Kidney epithelial cell (primary cell): ENCODE measurements at places on chromosomes 6 and 20. TPM values are rescaled to one million over a fixed set of nuclear protein-coding genes. Genes with fewer than 3 reads are reported as not detected.

DNA sequence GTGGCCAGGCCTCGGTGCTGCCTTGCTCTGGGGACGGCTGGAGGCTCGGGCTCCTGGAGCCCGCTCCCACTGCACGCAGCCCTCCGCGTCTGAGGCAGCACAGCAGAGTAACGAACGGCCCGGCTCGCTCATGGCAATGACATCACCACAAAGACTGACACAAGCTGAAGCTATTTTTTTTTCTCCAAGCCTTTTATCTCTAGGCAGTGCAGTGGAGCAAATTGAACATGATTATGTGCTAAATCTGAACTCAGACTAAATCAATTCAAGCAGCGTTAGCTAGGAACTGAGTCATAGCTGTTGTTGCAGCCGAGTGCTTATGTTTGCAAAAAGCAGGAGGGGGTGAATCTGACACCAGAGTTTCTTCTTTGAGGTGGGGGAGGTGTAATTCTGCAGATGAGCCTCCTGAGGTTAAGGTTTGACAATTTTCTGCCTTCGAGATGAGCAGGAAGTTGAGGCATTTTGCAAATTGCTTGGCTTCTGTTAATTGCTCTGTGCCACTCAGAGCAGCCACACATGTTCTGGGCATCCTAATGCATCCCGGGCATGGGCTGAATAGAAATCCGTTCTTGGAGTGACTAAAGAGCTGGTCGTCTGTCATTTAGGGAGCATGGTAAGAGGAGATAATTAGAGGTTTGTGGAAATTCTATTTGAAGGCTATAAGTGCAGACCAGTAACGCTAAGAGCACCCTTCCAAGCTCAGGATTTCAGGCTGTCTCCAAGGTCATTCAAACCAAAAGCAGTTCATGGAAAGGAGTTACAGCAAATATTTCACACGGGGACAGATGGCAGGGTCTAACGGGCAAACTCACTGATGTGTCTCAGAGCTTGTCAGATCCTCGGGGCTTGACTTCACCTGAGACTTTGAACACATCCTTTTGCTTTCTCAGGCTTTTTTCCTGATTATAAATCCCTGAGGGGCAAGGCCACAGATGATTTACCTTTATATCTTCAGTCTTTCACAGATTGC lies 155.1 kb upstream of the ENPP5 start:
- peak; percentile 34 for DNase-seq

DNA sequence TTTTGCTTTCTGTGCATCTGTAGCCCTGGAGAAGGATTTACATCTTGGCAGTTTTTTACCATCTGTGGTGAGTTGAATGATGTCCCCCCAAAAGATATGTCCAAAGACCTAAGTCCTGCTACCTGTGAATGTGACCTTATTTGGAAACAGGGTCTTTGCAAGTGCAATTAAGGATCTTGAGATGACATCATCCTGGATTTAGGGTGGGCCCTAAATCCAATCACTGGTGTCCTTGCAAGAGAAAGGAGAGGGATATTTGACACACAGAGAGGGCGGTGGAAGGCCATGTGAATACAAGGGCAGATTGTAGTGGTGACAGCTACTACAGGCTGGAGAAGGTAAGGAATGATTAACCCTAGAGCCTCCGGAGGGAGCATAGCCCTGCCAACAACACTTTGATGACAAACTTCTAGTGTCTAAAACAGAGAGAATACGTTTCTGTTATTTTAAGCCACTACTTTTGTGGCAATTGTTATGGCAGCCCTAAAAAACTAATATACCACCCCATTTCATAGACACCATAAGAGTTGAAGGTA lies 35.1 kb downstream of the MKKS start:
- no peak for DNase-seq

GRCh38 chr6:38906582-38906981 lies 142.0 kb upstream of the GLP1R start:
- no peak for DNase-seq

DNA sequence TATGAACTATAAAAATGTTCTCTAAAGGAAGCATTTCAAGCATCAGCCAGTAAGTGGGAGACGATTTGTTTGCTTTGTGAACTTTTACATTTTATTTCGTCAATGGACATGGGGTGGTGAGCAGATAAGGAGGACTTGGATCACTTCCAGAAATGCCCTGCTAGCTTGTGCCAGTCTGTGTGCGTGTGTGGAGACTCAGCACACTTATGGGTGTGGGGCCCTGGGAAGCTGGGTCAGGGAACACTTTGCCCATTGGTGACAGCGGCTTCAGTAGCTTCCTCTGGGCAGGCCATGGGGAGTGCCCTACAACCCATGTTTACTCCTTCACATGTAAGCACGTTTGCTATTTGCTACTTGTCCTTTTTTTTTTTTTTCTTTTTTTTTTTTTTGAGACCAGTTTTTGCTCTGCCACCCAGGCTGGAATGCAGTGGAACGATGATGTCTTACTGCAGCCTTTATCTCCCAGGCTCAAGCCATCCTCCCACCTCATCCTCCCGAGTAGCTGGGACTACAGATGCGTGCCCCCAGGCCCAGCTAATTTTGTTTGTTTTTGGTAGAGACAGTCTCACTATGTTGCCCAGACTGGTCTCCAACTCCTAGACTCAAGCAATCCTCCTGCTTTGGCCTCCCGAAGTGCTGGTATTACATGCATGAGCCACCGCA lies 24.2 kb downstream of the PRDM1 start:
- no peak for DNase-seq

- DNase-seq = no peak
Measured at GRCh38 chr6:15994814-15995459, 133.9 kb upstream of the MYLIP start.

DNA sequence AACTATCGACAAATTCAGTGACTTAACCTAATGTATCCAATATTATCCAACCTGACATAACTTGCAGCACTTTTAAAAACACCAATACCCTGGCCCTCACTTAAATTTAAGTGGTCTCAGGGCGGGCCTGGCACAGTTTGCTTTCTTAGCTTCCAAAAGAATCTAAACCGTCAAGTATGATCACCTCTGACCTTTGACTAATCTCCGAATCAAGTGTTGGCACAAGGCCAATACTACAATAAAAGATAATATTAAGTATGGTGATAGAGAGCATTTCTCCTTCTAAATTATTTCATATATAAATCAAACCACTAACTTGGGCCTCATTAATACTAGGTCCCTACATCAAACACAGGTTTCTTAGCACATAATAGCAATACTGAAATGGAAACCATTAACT lies 153.0 kb downstream of the PTPRK start:
- DNase-seq = no peak

DNA sequence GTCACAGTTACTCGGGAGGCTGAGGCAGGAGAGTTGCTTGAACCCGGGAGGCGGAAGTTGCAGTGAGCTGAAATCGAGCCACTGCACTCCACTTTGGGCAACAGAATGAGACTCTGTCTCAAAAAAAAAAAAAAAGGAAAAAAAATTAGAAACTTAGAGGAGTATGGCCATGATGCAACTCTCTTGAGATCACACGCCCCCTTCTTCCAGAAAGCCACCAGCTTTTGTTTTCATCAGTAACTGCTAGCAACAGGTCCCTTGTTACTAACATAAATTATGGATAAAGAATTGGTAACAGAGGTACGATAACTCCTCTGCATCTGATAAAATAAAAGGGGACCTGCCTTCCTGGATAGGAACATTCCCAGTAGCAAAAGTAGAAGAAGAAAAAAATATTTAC lies 308.2 kb downstream of the CD83 start:
- no peak for DNase-seq

GRCh38 chr20:5936238-5936637 lies 14.1 kb downstream of the TRMT6 start:
- no peak for DNase-seq

GRCh38 chr20:4256874-4257273 lies 241.5 kb upstream of the RNF24 start:
- DNase-seq = no peak

- DNase-seq = peak; percentile 14
Measured at GRCh38 chr6:148064406-148065134, 278.1 kb upstream of the SASH1 start.

DNA sequence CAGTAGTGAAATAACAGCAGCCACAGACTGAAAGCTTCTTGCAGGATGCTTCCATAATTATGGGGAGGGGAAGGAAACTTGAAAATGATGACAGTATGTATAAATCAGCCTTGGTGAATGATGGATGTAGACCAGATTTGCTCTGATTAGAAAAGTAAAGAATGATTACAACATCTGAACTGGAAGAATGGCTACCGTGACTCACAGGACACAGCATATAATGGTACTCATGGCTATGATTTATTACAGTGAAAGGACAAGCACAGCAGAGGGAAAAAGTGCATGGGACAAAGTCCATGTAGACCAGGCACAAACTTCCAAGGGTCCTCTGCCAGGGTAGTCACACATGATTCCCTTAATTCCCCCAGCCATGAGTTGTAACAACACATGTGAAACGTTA lies 70.7 kb upstream of the POPDC3 start:
- no peak for DNase-seq

DNA sequence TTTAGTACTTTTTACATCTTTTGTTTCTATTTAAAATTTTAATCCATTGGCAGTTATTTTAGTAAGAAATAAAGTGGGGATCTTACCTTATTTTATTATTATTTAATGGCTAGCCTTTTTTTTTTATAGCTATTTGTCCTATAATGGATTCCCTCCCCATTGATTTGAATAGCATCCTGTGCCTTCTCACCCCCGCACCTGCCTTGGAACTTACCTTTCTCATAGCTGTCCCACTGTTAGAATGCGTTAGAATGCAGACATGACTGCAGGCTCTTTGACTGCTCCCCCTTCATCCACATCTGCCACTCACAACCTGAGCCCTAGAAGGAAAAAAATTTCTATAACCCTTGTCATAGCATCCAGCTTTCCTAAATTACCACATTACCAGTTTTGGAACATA lies 9.1 kb downstream of the PKIB start:
- no peak for DNase-seq

DNA sequence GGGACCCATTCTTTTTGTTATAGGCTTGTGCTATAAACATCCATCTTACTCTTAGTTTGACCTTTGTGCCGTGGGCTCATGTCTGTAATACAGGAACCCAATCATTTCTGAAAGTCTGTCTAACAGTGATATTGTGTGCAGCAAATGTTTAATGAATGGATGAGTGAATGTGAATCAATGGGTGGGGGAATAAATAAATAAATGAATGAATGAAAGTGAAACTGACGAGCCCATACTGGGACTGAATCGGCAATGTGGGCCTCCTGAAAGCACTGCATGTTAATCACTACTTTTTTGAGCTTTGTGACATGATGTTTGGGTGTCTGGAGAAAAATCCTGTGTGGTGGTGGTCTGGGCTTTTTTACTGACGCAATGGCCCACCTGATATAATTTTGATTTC lies 175.0 kb downstream of the GMPR start:
- DNase-seq = no peak

- DNase-seq = no peak
Measured at GRCh38 chr20:4089756-4090487, 74.6 kb upstream of the RNF24 start.

- DNase-seq = no peak
Measured at GRCh38 chr6:105482227-105482844, 79.5 kb upstream of the PREP start.

DNA sequence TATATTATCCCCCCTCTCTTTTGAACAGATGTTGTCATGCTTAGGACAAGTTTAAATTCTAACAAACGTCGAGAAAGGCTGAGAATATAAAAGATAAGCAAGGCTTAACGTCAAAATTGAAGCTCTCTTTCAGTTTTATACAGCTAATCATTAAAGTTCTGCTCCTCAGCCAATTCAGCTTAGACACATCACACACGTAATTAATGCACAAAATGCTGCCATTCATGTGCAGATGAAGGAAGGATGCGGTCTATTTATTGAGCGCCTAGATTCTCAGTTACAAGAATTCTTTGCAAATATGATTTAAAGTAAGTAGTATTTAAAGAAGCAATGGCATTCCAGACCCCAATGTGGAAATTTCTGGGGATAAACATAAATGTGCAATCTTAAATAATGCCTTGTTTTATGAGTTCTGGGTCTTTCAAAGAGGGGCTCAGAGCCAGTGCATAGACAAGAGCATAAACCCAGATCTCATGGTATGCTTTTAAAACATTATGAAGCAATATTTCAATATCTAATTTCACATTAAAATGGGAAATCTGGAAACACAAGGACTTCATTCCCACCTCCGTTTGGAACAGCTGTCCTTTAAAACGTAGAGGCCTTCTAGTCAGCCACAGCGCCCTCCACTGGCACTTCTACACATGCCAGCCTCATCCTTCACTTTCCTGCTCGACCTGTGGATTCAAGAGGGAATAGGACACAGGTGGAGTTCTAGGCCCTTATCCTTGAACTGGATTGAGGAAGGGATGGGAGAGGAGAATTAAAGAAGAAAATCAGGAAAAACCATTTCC lies 85.8 kb downstream of the LYRM4 start:
- no peak for DNase-seq

- no peak for DNase-seq
Measured at GRCh38 chr6:54886932-54887584, 40.5 kb downstream of the FAM83B start.

DNA sequence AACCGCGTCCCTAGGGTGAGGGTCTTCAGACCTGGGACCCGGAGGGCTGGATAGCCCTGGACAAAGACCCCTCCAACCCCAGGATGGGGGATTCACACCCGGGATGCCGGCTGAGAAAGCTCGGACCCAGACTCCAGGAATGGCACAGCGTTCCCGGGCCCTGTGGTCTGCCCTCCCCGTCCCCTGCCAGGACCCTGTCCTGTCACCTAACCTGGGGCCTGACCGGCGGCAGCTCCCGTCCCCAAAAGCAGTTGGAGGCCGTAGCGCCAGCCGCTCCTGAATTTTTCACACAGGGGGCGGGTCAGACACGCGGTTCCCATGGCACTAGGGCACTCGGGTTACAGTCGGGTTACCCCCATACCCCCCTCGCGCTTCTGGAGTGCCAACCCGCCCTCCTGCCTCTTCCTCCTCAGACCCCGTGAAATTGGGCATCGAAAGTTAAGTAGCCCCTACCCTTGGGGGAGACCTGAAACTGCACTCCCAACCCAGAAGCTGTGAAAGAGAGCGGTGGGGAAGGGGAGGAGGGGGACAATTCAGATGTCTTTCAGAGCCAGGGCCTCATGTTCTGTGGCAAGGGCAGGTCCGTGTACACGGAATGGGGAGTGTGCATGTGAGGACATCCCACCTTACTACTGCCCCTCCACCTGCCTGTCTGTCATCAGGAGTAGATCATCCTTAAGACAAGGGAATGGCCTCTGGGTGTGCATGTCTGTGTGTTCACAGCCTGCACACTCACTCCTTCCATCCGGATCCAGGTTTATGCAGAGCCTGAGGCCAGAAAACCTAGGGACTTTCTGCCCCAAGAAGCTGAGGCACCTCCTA lies 595 bp downstream of the REM1 start:
- no peak for DNase-seq

Gene ZNF451
- 34.4 and 37.2 TPM in 2 replicates for total RNA-seq

Gene BPIFA1
- total RNA-seq = not detected in 2 replicates

Gene FOXC1
- 26.2 and 27.6 TPM in 2 replicates for total RNA-seq

Gene HLA-DQA1
- 0.21 TPM in 2 replicates for total RNA-seq
